ENCODE measurements at places on chromosomes 12 and 14.

DNA sequence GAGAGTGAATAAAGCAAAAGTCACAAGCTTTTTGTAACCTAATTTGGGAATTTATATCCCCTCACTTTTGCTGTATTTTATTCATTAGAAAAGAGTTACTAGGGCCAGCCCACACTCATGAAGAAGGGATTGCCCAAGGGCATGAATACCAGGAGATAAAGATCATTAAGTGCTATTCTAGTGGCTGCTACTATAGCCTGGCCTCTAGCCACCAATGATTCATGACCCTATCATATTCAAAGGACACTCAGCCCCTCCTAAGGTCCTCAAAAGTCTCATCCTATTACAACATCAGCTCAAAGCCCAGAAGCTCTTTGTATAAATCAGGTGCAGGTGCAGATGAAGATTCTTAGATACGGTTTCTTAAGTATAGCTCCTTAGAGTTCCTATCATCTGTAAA, 518.1 kb downstream of the TRHDE start:
- DNase-seq, result no peak

DNA sequence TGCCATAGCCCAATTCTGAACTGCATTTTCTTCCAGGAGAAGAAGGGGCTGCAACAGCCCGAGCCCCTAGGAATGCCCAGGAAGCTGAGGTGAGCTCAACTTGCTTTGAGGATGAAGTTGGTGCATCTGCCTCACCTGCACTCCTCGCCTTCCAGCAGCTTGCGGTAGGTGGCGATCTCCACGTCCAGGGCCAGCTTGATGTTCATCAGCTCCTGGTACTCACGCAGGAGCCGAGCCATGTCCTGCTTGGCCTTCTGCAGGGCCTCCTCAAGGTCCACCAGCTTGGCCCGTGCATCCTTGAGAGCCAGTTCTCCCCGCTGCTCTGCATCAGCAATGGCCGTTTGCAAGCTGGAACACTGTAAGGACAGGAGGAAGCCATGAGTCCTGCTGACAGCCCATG, 6.0 kb downstream of the KRT75 start:
- no peak for DNase-seq

DNA sequence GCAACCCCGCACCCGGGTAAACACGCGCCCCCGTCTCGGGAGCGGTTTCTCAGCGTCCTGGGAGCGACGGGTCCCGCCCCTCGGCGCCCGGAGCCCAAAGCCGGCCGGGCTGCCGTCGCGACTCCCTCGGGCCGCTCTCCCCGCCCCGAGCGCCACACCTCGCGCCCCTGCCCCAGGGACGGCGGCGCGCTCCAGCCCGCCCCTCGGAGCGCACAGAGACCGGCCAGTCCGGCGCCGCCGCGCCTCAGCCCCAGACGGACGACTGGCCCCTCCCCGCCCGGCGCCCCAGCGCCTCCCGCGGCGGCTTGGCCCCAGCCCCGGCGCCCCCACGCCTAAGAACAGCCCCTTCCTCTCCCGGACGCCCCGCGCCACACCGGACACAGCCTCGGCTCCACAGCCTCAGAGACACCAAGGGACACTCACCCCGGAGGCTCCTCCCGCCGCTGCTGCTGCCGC, 411 bp downstream of the BTBD7 start:
- DNase-seq, result peak; percentile 35

GRCh38 chr12:99137124-99137855, 492.2 kb downstream of the APAF1 start:
- no peak for DNase-seq

- DNase-seq, result no peak
These were observed 26.5 kb downstream of the RERG start for GRCh38 chr12:15194456-15195368.

DNA sequence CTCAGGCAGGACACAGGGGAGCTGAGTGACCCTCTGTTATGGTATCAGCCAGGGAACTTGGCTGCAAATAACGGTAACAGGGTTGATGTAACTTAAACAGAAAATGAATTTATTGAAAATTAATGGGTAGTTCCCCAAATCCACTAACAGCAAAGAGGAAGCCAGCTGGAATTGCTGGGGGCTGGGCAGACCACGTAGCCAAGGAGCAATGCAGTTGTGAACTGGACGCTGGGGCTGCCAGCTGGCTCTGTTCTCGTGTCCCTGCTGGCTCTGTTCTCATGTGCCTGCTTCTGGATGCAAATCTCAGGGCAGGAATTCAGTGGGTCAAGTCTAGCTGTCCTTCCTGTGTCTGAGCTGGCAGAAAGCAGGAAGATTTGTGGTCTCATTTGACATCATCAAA, 1383.3 kb upstream of the TMEM132C start:
- DNase-seq, result no peak

- peak; percentile 93 for DNase-seq
These were observed 130.7 kb upstream of the HIF1A start for GRCh38 chr14:61564618-61565091.

DNA sequence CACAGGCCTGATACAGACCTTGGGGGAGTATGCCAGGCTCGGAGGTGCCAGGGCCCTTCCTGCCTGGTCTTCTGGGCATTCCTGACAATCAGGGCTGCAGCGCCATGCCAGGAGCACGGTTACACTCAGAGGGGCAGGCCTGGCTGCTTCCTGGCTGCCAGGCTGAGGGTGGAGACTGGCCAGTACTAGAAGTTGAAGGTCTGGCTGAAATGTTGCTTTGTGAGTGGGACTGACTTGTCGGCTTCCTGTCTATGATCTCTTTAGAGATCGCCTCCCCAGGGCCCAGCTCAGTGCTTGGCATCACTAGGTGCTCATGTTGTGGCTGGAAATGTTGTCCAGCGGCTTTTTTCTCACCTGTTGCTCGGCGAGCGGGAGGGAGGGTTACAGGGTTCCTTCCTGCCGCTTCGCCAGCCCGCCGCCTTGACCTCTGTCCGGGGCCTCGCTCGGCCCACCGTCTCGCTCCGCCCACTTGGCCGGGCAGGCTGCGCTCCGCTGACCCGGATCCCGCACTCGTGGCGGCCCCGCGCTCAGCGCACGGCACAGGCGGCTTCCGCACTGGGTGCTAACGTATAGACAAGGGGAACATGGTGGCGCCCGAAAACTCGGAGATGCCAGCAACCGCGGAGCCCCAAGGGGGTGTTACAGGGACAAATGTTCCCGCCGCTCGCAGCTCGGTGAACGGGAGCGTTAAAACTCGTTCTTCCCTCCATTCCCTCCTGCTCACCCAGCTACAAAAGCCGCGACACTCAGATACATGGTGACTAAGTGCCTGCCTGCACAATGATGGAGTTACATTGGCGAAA, 32.6 kb downstream of the PAPLN start:
- DNase-seq, result peak; percentile 54

DNA sequence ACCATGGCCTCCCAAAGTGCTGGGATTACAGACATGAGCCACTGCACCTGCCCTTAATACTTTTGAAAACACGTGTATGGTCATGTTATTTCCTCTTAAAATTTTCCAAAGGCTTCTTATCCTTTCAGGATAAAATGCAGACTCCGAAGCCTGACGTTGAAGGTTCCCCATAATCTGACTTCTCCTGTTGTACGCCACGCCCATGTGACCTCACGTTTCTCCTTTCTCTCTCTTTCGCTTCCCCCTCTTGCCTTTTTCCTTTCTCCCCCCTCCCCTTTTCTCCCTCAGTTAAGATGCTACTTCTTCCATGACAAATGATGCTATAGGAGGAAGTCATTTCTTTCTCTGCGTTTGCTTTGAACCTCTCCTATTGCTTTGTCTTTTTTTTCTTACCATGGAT, 266.0 kb downstream of the FBXL14 start:
- no peak for DNase-seq

DNA sequence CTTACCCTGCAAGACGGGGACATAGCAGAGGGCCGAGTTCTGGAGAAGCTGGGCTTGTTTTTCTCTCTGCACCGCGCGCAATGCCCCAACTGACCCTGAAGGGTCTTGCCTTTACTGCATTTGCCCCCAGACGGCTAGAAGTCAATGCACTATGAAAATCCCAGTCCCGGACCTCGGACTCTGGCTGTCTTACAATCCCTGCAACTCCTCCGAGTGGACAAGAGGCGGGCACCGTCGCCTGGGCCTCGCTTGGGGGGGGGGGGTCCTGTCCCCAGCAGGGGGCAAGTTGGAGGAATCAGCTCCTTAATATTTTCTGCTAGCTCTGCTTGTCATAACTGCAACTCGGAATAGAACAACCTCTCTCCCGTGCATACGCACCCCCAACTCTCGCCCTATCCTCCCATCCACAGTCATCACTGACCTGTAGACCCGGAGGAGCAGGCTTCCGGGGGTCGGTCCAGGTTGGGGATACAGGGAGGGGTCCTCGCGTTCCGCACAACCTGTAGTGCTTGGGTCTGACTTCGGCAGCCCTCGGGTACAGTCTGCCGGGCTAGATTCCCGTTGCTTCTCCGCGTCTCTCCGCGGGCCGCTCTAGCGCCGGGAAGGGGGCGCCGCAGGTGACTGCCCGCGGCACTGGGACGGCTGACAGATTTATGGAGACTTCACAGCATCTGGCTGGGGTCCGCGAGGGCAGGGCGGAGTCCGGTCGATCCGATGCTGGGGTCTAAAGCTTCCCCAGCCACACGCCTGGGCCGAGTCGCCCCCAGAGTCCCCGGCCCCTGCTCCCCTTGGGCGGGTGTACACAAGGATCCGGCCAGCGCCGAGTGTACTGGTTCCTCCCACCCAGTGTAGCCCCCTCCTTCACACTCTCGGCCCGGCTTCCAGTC, 3.3 kb upstream of the PAX9 start:
- DNase-seq, result no peak

DNA sequence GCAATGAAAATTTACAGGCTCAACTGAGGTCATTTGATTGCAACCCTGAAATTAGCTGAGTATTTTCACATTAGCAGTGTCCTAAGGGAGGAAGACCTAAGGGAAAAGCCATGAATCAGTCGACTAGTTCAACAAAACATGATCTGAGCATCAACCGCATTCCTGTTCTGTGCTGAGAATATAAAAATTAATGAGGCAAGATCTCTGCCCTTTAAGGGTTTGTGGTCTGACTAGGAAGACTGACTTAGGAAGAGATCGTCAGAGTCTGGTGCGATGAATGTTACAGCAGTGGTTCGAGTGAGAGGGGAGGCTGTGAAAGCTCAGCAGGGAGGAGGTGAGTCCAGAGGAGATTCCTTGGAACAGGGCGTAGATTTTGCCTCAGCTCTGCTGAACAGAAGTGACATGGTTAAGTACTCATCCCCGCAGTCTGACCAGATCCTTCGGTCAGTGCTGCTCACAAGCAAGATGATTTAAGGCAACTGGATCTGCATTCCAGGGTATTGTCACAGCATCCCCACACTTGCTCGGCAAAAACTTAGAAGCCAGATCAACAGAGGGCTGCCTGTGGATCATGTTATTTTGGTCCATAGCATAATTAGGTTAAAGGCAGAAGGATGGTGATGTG, 49.6 kb downstream of the BMAL2 start:
- DNase-seq, result peak; percentile 11

- DNase-seq, result no peak
These were observed 58.8 kb downstream of the TMEM30B start for GRCh38 chr14:61222388-61222787.

All from choroid plexus epithelial cell (primary cell).